ENCODE measurements at places on chromosomes 5 and 9.

GRCh38 chr9:108386859-108387384 lies 468.9 kb downstream of the ACTL7B start:
- no peak for DNase-seq

- DNase-seq: no peak
These were observed 4.2 kb downstream of the NMUR2 start for GRCh38 chr5:152400846-152401245.

DNA sequence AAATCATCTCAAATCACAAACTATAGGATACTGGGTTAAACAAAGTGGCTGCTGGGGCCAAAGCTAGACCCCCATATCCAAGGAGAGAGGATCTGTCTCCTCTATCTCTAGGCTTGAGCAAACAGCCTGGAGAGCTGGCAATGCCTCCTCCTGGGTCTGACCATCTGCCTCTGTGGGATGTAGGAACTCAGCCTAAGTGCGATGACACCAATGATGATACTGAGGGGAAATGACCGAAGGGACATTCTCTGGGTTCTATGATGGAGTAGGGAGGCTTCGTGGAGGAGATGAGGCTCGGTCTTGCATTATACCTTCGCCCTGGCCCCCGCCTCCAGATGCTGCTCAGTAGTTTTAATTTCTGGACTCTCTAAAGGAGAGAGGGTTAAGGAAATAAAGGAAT lies 9.3 kb upstream of the SPATA24 start:
- no peak for DNase-seq

- no peak for DNase-seq
These were observed 166.1 kb upstream of the ADRA1B start for GRCh38 chr5:159750226-159750625.

- no peak for DNase-seq
These were observed 25.5 kb upstream of the FBXW11 start for GRCh38 chr5:172031894-172032461.

DNA sequence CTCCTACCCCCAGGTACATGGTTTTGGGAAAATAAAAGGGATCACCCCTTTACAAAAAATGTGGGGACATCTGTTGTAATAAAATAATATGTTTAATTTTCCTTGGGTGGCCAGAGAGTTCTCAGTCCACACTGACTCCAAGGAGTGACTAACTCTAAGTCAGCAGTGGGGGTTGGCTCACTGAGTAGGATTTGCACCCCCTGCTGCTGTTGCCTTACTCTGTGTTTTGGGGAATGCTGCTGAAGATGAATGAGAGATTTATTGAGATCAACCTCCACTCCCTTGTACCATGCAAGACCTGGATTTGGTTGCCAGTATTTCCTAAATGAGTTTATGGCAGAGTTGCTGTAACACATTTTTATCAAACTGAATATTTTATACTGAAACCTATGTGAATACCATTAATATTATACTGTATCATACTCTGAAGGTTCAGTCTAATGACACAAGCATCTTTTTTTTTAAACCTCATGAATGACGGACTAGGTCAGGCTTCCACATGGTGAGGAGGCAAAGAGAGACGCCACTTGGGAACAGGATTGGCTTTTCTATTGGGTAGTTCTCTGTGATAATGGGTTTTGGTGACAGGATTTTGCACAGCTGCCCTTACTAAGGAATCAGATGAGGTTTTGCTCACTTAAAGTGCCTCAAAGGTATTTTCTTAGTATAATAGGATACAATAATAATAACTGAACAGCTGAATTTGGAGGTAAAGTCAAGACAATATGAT lies 121.3 kb upstream of the OSMR start:
- DNase-seq: no peak

- no peak for DNase-seq
These were observed 1.7 kb downstream of the TPM2 start for GRCh38 chr9:35687972-35688557.

DNA sequence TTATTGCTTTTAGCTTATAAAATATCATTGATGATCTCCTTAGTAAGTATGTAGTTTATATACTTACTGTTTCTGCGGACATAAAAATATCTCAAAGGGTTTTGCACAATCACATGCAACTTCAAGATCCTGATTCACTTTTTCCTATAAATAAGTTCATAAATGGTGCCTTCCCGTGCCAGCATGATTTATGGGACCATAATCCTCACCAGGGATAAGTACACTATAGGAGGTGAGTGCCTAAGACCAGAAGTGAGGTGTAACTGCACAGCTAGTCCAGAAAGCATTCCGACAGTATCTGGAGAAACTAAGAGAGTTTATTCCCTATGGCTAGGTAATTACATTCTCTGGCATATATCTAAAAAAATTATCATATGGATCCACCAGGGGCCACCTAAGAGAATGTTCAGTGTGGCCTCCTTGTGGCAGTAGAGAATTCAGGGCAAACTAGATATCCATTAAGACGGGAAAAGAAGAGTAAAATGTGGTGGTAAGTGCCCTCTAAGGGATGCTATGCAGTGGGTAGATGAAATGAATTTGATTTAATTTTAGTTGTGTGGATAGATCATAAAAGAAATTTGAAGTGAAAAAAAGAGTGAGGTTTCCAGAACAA lies 402.5 kb upstream of the SLC24A2 start:
- no peak for DNase-seq

DNA sequence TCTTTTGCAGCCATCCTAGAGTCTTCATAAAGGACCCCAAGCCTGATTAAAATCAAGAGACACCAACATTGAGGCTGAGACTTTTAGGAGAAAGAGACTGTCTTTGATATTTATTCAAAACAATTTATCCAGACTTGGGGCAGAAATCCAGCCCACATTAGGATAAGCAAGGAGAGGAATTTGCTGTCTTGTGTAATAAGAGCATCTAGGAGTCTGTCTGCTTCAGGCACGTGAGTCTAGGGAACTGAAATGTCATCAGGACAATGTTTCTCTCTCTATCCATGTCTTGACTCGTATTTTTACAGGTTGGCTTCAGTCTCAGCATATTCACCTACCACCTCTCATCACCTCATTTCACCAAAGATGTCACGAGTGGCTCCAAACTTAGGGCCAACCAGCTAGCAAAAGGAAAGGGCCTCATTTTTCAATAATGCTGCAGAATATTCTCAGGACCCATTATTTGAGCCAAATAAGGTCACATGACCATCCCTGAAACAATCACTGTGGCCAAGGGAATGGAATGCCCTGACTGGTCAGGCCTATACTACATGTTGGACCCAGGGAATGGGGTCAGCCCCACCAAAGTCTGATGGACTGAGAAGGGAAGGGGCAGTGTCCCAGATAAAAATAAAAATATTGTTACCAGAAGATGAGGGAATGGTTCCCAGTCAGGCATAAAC lies 70.3 kb upstream of the SAP30L start:
- DNase-seq: no peak

- no peak for DNase-seq
These were observed 4.7 kb downstream of the CREB3 start for GRCh38 chr9:35737143-35737542.

DNA sequence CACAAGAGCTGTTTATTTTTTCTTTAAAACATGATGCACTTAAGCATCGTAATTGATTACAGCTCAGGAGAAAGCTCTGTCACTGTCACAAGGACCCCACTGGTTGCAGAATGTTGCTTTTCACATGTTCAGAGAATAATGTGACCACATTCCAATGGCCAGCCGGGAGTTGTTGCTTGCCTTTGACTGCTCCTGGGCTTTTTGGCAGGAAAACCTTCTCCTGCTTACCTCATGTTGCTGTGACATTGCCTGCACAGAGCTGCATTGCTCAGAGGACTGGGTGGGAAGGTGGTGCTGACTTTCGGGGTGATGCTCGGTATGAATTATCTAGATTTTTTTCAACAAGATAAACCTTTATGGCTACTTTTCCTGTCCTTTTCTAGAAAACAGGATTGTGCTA lies 88.2 kb downstream of the PALM2AKAP2 start:
- DNase-seq: no peak

- no peak for DNase-seq
These were observed 40.8 kb upstream of the GNPDA1 start for GRCh38 chr5:142053426-142054151.

DNA sequence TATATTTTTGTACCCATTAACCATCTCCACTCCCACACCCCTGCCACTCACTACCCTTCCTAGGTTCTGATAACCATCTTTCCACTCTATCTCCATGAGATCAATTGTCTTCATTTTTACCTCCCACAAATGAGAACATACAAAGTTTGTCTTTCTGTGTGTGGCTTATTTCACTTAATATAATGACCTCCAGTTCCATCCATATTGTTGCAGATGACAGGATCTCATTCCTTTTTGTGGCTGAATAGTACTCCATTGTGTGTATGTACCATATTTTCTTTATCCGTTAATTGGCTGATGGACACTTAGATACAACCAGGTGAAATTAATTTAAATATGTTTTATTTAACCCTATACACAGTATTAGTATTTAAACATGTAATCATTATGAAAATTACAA lies 552.9 kb downstream of the PDE4D start:
- no peak for DNase-seq

DNA sequence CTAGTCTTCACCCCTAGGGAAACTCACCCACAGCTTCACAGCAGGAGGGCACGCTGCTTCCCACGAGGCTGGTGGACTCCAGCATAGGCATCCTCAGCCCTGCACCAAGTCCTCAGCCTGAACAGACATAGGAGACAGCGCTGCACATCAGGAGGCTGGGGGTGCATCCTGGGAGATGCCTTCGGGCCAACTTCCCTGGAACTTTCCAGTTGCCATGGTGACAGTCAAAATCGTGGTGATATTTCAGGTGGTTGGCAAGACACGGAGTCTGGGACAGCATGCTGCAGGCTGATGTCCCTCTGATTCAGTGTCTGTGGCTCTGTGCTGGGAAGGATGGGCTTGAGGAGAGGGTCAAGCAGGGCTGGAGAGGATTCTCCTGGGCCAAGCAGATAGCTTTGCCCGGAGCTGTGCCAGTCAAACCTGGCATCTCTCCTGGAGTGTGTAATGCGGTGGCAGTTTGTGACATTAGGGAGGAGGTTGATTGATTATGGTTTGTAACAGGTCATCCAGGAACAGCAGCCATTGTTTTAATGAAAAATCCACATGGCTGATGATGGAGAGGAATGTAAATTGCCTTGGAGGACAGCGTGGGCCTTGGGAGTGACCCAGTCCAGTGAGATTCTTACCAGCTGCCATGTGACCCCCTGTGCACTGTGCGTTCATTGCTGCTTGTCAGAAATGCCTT lies 35.6 kb upstream of the SEMA4D start:
- no peak for DNase-seq

DNA sequence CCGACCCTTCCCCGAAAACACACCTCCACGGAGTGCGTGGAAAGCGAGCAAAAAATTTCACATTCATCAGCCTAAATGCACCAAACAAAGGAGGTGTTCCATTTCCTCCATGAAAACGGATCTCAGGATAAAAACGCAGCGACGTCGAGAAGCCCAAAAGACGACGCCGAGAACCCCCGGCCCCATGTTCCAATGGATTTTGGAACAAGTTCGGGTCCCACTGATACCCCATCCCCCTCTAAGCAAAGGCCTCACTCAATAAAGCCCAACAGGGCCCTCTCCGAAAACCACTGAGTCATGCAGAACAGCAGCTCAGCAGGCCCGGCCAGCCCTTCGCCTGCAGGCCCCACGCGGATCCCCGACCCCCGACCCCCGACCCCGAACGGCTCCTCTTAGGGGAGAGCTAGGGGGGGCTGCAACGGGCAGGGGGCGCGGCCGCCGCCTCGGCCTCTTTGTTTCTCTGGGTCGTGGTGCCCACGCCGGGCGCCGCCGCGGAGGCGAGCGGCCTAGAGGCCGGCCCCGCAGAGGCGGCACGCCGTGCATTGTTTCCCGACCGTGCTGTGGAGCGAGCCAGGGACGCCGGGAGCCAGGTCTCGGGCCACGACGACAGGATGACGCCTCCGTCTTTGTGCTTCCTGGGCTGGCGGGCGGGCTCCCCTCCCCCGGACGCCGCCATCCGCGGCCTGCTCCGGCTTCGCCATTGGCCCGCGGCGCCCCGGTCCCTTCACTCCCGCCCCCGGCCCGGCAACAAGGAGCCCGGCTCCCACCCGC lies 915 bp downstream of the ZFAND5 start:
- DNase-seq: no peak

- DNase-seq: no peak
These were observed 169.3 kb downstream of the PAX5 start for GRCh38 chr9:36864491-36865410.

DNA sequence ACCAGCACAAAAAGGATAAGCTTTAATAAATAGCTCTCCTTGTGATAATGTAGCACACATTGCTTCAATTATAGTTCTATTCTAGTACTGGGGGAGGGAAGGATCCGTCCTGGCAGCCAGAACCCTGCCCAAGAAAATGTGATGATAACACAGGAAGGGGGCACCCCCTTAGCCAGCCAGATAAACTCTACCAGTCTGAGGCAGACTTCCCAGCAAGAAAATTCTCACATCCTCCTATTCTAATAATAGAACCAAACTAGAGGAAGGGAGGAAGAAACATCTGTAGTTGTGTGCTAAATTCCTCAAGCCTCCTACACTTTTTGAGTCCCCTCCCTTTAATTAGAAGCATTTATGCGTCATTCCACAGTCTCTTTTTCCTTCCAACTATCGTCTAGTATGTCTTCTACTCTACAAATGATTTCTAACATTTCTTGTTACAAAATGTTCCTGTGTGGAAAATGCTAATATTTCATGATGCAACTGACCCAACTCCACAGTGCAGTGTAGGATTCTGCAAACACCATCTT lies 261.0 kb downstream of the SEMA5A start:
- DNase-seq: no peak

GRCh38 chr5:178839319-178839704 lies 20.4 kb upstream of the ZNF354B start:
- DNase-seq: peak; percentile 6

DNA sequence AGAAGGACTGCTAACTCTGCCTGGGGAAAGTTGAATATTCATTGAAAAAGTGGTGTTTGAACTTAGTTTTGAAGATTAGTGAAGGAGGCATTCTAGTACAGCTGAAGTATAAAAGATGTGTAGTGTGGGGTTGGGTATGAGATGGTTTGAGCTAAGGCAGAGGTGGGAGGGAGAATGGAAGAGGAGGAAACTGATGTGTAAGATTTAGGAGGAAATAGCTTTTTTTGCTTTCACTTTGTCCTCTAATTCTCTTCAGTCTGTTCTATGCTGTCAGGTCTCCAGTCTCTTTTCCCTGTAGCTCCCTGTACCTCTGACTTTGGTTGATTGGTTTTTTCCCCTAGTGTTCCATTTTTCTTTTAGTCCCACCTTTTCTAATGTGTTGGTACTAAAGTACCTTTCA lies 9.0 kb downstream of the CREBRF start:
- no peak for DNase-seq

- no peak for DNase-seq
These were observed 44.7 kb upstream of the NDFIP1 start for GRCh38 chr5:142063878-142064331.

DNA sequence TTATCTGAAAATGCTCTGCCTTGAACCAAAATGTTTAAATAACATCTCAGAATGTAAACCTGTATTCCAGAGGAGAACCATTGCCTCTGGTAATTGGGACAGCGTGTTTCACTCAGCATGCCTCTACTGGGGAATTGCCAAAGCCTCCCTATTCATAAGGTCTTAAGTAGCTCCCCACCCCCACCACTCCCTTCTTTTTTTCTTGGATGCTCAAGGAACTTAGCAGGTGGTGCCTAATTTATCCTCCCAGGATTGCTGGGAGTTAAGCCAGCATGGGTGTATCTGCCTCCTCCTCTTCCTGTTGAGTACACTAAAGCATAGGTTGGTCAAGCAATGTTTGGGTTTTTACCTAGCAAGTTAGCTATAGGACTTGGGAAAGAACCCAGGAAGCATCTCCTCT lies 220.2 kb downstream of the DMAC1 start:
- DNase-seq: no peak
